ENCODE measurements at places on chromosomes 2 and 18.

GRCh38 chr18:78873926-78874500 lies 105.6 kb upstream of the SALL3 start:
- no peak for DNase-seq

GRCh38 chr2:171128461-171128860 lies 32.2 kb downstream of the TLK1 start:
- no peak for DNase-seq

- DNase-seq: no peak
Observed at GRCh38 chr2:183371545-183371944, 247.3 kb downstream of the NUP35 start.

GRCh38 chr2:168858146-168858545 lies 32.1 kb downstream of the SPC25 start:
- DNase-seq: no peak

DNA sequence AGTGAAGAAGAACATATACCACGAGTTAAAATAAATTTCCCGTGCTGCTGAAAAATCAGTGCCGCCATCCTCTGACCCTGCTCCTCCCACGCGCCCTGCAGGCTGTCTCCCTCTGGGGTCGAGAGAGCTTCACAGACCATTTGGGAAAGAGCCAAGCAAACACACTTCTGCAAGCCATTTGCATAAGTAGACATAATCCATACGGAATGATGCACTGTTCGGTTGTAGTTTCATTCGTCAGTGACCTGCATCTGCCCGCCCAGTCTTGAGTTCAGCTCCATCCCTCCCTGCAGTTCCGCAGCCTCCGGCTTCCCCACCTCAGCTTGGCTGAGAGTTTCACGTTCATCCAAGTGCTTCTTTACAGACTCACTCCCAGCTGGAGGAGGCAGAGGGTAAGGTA lies 69.6 kb downstream of the TRAPPC12 start:
- DNase-seq: no peak

All from natural killer cell treated with Interleukin-12 subunit alpha and Interleukin-12 subunit beta and Interleukin-15 and Interleukin-18, amount 100 ng/mL, for 72 hours (primary cell).